ENCODE measurements at places on chromosomes 13 and 19.

GRCh38 chr13:51906581-51906980, 44.8 kb downstream of the CCDC70 start:
- no peak for DNase-seq

GRCh38 chr13:98681049-98681448, 71.4 kb downstream of the SLC15A1 start:
- DNase-seq, result no peak

- DNase-seq, result no peak
These were observed 152.7 kb downstream of the USP12 start for GRCh38 chr13:27018882-27019281.

GRCh38 chr19:1857648-1858326, 5.6 kb downstream of the KLF16 start:
- DNase-seq, result no peak

GRCh38 chr19:10871711-10872545, 575 bp downstream of the CARM1 start:
- no peak for DNase-seq

DNA sequence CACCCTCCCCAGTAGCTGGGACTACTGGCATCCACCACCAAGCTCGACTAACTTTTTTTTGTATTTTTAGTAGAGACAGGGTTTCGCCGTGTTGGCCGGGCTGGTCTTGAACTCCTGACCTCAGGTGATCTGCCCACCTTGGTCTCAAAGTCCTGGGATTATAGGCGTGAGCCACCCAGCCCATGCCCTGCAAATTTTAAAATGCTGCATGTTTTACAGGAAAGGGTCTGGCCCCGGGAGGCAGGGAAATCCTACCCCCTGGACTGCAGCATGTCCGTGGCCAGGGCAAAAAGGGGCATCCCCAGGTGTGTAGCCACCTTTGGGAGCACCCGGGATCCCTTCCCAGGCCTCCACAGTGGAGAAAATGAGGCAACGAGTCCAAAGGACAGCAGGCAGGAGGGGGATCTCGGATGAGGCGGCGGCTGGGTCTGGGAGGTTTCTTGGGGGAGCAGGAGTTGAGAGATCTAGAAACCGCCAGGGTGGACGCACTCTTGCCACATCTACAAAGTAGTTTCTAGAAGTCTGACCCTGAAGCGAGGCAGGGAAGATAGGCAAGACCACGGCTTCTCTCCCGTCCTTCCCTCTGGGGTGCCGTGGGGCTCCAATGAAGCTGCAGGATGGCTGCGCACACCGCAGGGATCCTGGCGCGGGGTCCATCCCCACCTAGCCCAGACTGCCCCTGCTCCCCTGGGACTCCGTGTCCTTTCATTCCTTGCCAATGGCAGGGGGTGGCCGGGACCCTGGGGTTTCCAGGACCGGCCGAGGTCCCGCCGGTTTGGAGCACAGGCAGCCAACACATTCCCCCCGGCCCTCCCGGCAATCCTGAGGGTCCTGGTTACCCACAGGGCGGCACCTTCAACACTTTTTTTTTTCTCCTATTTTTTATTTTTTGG, 21.3 kb upstream of the ZBTB7A start:
- DNase-seq, result no peak

GRCh38 chr13:28750187-28751045, 31.6 kb upstream of the SLC46A3 start:
- DNase-seq, result no peak

- no peak for DNase-seq
These were observed 18.1 kb downstream of the NALCN start for GRCh38 chr13:101398191-101398590.

GRCh38 chr13:36086117-36086516, 45.1 kb downstream of the DCLK1 start:
- DNase-seq, result no peak

GRCh38 chr13:58843071-58843470, 1211.5 kb downstream of the PCDH17 start:
- no peak for DNase-seq

DNA sequence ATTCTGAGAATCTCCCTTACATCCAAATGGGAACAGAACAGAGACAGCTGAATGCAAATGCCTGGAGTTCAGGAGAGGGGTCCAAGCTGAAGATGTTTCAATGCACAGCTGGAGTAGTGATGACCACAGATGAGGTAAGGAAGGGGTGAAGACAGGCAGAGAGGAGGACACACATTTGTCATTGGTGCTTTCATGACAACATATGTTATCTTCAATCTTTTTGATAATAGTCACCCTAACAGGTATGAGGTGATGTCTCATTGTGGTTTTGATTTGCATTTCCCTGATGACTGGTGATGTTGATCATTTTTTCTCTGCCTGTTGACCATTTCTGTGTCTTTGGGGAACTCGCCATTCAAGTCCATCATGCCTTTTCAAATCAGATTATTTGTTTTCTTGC, 19.2 kb downstream of the SIGLEC7 start:
- no peak for DNase-seq

DNA sequence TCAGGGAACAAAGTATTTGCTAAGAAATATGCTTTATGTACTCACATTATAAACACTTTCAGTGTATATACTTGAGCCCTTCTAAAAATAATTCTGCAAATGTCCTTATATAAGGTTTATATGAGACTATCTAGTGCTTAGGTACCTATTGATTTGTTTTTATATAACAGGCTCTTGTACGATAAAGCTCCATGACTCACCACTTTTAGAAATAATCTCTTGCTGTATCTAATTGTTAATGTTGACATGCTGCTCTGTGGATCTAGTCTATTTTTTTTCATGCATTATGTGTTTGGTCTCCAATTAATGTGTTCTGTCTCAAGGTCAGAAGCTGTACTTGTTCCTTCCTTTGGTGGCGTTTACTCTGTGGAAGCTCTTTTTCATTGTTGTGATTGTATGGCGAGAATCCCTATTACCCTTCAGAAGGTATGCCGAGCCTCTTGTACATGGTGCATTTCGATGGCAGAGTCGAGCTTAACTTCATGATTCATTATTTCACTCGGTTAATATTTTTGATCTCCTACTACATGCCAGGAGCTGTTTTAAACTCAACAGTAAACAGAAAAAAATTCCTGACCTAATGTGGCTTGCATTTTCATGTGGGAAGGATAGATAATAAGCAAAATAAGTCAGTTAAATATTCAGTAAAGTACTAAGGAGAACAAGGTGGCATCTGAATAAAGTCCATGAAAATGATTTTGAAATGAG, 361.6 kb downstream of the COG6 start:
- DNase-seq, result no peak

- DNase-seq, result no peak
These were observed 14.9 kb downstream of the TEX29 start for GRCh38 chr13:111335298-111335697.

DNA sequence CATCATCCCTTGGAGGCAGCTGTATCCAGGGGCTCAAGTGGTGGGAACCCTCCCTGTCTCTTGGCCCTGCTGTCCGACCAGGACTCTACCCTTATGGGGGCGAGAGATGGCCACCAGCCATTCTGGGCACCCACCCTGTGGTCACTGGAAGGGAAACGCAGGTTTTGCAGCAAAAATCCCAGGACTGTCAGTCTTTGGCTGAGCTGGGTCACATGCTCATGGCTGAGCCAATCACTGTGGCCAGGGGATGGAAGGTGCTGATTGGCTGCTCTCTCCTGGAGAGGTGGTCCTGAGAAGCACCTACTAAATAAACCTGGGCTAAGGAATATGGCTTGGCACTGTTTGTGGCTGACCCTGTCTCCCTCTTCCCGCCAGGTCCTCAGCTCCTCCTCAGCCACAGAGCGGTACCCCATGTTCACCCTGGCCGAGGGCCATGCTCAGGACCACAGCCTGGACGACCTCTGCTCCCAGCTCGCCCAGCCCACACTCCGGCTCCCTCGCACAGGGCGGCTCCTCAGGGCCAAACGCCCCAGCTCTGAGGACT, 8.9 kb downstream of the ATG4D start:
- DNase-seq, result no peak

DNA sequence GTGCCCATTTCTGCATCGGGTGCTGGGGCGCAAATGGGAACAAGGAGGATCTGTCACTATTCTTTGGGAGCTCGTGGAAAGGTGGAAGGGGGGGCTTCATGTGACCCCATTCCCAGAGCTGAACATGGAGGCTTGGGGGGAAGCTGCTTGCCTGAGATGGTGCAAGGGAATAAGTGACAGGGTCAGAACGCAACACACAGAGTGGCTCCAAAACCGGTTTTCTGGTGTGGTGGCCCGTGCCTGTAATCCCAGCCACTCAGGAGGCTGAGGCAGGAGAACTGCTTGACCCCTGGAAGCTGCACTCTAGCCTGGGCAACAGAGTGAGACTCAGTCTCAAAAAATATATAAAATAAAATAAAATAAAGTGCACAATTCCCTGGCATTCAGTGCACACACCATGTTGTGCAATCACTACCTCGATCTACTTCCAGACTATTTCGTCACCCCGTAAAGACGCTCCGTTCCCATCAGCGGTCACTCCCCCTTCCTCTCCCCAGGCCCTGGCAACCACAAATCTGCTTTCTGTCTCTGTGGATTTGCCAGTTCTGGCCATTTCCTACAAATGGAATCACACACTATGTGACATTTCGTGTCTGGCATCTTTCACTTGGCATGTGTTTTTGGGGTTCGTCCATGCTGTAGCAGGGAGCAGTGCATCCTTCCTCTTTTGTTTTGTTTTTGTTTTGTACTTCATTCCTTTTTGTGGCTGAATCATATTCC, 18.2 kb upstream of the COMP start:
- no peak for DNase-seq

DNA sequence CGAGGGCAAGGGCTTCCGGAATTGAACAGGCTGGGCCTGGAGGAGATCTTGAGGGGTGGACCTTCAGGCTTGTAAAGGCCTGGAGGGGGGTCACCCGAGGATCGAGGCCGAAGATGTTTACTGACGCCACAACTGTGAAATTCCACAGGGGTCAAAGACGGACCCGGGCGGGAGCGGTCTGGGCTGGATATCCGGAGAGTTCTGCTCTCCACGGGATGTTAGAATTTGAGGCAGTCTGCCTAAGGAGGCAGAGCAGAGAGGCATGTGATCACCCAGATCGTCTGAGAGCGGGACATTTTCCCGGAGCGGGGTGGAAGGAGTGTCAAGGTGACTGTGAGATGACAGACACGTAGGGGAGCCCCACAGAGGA, 13.2 kb downstream of the KLHL26 start:
- no peak for DNase-seq

GRCh38 chr13:109281903-109282635, 504.3 kb downstream of the IRS2 start:
- no peak for DNase-seq

- DNase-seq, result no peak
These were observed 171.0 kb upstream of the TSC22D1 start for GRCh38 chr13:44747179-44747578.

GRCh38 chr13:62837895-62838294, 1422.2 kb upstream of the PCDH20 start:
- no peak for DNase-seq

GRCh38 chr13:29892151-29892550, 41.7 kb upstream of the UBL3 start:
- DNase-seq, result no peak

GRCh38 chr19:33447336-33448158, 74.0 kb downstream of the CEBPG start:
- no peak for DNase-seq

DNA sequence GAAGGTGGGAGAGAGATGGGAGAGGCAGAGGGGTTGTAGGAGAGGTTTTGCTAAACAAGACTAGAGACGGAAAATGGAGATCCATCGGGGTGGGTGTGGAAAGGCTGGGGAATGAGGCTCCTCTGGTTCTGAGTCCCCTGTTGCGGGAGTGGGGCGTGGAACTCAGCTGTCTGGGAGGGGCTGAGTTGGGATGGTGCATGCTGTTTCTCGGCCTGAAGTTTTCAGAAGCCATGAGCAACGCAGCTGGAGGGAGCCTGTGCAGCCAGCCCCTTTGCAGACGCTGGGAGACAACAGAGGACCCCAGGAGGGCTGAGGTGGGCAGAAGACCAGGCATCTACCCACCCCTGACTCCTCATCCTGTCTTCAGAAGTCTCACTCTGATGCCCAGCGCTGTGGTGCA, 7.4 kb upstream of the GIPR start:
- DNase-seq, result no peak

- DNase-seq, result no peak
These were observed at the start of gene BCAM for GRCh38 chr19:44808463-44809371. TSS of gene BCAM (plus strand) at chr19:44809103. CDS start at chr19:44809125, 22 bp downstream.

GRCh38 chr19:50531171-50531612, 17.5 kb upstream of the ASPDH start:
- DNase-seq, result no peak

DNA sequence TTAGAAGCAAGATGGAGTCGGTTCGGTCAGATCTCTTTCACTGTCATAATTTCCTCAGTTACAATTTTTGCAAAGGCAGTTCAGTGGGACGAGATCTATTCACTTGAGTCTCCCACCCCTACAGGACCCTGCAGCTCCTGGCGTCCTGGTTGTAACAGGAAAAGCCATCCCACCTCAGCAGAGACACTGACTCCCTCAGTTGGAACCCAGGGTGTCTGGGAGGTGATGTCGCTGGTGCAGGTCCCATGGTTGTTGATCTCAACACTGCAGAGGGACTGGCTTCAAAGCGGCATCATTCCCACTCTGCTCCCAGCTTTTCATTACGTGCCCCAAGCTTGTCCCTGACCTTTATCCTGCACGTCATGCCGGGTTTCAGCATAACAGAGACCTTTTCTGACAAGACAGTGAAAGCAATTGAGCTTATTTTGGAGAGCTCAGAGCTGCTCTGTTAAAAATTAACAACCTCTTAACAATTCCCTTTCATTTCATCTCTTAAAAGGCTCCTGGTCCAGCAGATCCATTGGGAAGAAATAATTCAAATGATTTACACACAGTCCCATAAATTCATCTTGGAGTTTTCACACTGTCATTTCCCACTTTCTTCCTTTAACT, 17.6 kb upstream of the COG3 start:
- DNase-seq, result no peak

DNA sequence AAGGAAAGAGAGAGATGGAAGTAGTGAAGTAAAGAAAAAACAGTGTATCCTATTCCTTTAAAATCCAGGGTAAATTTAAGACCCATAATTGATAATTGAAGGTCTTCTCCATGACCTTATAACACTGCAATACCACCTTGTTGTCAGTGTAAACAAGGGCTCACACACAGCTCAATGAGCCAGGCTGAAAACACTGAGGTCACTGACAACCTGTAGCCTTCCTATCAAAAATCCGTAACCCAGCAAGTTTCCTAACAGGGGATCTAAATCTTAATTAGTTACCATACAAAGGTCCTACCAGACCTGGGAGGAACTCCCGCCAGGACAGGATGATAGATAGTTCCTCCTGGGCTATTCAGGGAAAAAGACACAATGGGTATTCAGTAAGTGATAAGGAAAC, 1677.1 kb downstream of the OLFM4 start:
- DNase-seq, result no peak

DNA sequence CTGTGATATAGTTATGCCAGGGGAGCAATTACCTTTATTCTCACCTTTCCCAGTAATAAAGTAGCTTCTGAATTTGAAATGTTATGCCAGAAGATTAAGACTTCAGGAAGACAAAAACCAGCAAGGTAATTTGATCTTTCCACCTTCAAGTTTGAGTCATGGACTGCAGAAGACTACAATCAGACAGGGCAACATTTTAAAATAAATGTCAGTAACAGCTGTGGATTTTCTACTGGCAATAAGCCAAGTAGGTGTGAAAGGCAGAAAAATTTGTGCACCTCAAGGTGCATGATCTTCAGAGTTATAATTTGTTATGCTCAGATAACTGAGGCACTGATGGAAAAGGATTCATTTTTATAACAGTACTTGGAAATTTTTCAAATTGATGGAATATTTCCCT, 54.9 kb downstream of the SLITRK1 start:
- DNase-seq, result no peak

- no peak for DNase-seq
These were observed 42.2 kb upstream of the HNRNPA1L2 start for GRCh38 chr13:52599848-52600603.

GRCh38 chr19:10431254-10431942, 11.1 kb downstream of the PDE4A start:
- no peak for DNase-seq
